Cardiac fibroblast (primary cell): ENCODE measurements at places on chromosomes 1 and 21.

- no peak for DNase-seq
Observed at GRCh38 chr1:150678988-150679387, 18.0 kb downstream of the GOLPH3L start.

- no peak for DNase-seq
Observed at GRCh38 chr1:53951697-53952096, 5.5 kb downstream of the LRRC42 start.

DNA sequence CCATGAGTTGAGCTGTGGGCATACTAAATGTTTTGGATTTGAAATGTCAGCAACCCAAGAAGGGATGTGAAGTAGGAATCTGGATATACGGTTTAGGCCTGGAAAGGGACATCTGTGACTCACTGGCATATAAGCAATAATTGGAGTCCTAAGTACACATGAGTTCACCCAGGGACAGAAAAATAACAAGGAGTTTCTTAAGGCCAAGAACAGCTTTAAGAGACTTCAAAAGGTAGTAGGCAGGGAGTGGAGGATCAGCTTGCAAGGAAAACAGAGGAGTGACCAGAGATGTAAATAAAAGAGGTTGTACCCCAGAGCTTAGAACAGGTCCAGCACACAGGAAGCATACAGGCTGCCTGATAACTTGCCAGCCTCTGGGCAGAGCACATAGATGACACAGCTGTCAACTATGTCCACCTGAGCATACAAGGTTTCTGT, 28.1 kb downstream of the TMEM50B start:
- no peak for DNase-seq

GRCh38 chr1:154888757-154889156, 18.7 kb upstream of the KCNN3 start:
- DNase-seq = no peak

- DNase-seq = no peak
Observed at GRCh38 chr1:227912866-227913265, 34.9 kb downstream of the WNT9A start.

GRCh38 chr1:29478879-29479278, 242.6 kb downstream of the PTPRU start:
- DNase-seq = no peak

DNA sequence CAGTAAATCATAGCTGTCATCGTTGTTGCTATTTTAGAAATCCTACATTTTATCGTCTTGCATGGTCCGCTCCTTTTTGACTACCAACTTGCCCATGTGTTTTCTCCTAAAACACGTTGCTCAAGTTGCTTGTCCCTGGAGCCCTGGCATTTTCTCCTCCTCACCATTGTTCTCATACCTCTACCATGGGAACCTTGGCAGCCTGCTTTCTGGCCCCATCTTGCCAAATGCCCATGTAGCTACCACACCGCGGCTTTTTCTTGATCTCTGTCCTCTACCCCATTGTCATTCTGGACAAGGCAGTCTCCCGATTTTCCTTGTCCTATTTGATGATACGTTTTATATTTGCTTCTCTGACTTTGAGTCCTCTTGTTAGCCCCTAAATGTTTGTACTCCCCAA, 50.2 kb downstream of the MRPS6 start:
- DNase-seq = no peak

DNA sequence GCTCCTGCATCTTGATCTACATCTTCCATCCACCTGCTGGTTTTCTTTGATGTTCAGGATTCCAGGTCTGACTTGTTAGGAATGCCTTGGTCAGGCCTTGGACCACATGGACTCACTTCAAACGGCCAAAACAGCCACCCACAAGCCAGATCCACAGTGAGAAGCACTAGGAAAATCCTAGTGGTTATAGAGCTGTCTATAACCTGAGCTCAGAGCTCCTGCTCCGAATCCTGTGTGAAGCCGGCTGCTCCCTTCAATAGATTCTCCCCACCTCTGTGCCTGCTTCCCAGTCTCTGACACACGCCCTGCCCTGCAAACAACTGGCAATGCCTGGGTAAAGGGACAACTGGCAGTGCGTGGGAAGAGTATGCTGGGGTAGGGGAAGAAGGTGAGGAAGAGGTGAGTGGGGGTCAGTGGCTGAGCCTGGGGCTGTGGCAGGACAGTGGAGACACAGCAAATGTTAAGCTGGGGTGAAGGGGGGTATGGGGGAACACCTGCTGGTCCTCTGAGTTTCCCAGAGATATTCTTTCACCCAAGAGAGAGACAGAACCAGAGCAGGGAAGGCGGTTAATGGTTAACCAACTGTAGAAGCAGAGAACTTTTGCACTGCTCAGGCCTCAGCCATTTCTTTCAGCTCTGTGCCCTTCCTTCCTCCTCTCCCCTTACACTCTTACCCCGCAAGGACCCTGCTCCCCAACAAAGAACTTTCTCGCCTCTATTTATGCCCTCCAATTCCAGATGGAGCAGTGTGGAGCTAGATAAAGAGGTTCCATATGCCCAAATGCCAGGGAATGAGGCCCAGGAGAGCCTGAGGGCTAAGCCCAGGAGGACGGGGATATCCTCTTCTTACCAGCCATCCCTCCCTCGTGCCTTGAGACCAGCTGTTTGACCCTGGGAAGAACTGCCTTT, 4.5 kb downstream of the PLXNA2 start:
- DNase-seq = no peak

DNA sequence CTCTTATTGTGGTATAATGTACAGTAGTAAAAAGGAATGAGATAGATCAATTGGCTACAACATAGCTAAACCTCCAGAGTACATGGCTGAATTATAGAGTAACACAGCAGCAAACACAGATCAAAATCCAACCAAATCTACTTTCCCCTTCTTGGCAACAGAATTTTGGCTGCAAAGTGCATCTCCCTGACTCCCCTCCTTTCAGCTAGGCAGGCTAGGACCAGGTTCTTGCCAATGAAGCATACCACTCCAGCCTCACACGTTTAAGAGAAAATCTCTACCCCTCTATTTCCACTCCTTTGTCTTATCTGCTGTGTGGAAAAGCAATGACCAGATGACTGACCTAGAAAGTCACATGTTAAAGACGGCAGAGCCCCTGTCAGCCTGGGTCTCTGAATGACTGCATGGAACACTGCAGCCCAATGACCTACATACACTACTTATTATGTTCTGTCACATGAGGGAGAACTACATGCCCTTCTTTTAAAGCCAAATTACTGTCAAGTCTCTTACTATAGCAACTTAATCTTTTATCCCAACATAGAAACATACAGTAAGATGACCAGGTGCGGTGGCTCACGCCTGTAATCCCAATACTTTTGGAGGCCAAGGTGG, 99.1 kb downstream of the HLCS start:
- no peak for DNase-seq

GRCh38 chr1:234698686-234699085, 88.7 kb upstream of the IRF2BP2 start:
- no peak for DNase-seq

DNA sequence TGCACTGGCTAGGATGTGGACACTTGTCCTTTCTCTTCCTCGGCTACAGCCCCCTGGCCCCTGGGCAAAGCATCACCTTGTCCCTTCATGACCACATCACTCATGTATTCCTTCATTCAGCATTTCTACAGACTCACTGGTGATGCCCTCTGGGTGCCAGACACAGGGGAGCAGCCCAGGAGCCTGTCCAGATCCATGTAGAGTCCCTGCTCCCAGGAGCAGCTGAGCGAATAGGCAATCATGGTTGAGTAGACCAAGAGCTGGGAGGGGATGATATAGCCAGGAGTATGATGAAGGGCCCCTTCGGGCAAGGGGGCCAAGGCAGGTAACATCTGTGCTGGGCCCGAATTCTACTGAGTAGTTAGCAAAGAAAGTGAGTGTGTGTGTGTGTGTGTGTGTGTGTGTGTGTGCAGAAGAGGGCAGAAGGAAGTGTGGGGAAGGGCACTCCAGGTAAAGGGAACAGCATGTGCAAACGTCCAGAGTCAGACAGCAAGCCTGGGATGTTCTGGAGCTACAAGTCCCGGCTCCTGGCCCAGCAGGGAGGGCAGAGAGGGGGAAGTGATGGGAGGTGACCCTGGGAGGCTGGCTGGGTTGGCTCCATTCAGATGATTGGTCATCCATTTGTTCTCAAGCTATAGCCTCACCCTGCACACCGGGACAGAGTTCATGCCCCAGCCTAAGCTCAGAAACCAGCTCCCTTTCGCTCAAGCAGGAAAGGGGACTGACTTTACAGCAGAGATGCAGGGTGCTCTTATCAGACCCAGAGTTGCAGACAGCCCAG, 21.0 kb upstream of the PIK3CD start:
- no peak for DNase-seq

GRCh38 chr21:14366998-14367397, 15.9 kb downstream of the HSPA13 start:
- no peak for DNase-seq

DNA sequence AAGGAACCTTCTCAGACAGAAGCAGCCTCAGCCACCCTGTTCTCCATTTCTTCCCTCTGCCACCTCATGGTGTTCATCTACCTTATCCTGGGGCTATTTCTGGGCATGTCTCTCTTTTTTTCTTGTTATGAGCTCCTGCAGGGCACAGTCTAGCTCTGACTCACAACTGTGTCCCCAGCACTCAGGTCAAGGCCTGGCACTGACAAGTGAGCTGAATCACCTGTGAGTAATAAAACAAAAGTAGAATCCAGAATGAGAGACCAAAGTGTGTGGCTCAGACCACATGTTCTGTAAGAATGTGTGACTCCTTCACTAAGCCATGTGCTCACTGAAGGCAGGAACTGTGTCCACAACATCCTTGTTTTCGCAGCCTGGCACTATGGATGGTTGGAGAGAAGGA, 23.2 kb downstream of the C1orf94 start:
- DNase-seq = no peak
